ENCODE measurements at places on chromosomes 12 and 14.

DNA sequence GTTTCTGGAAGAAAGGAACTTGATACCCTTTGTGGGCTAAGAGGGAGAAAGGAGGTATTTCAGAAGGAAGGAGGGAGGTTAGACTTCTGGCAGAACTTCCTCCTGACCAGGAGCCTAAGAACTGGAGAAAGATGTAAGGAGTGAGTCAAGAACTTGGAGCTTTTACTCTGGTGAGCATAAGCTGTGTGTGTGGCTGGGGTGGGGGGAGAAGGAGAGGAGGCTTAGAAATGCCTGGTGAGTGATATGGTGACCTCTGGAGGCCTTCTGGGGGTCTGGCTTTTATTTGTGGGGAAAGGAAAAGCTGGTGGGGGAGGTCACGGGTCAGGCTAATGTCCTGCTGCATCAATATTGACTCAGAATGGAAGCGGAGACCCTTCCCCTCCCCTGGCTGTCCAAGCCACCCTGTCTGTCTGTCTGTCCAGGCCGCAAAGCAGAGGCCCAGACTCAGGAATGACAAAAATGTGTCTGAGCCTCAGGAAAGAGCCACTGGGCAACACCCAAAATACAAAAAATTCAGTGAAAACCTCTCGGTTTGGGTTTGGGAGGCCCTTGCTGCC lies 4.8 kb downstream of the LRP1 start:
- DNase-seq = no peak

GRCh38 chr12:21526053-21526452 lies at the start of gene SPX:
SPX (plus strand) TSS chr12:21526296; CDS start chr12:21526473, 177 bp downstream.
- DNase-seq = no peak

DNA sequence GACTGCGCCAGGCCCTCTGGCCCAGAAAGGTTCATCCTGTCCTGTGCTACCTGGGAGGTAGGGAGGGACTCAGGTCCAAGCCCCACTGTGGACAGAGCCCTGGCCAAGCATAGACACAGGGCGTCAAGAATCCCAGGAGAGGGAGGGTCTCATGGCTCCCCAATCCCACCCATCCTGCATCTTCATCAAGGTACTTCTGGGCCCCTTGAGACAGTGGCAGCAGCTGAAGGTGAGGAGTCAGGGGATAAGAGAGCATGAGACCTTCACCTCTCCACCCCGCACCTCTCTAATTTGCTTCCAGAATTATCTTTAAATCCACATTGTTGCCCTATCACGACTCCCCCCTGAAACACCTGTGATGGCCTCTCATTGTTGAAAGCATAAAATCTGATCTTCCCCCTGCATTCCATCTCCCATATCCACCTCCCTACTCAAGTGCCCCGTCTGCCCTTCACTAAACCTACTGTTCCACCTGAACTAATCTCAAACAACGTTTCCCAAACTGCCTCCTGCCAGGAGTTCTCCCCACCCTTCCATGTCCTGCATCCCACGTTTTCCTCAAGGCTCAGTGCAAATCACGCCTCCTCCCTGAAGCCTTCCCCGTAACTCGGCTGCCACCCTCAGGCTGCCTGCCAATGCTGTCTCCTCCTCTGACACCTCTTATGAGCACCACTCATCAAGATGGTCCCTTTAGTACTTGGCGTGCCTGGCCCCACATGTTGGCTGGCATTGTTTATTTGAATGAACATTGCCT lies 27.1 kb downstream of the KRT18 start:
- DNase-seq = no peak

DNA sequence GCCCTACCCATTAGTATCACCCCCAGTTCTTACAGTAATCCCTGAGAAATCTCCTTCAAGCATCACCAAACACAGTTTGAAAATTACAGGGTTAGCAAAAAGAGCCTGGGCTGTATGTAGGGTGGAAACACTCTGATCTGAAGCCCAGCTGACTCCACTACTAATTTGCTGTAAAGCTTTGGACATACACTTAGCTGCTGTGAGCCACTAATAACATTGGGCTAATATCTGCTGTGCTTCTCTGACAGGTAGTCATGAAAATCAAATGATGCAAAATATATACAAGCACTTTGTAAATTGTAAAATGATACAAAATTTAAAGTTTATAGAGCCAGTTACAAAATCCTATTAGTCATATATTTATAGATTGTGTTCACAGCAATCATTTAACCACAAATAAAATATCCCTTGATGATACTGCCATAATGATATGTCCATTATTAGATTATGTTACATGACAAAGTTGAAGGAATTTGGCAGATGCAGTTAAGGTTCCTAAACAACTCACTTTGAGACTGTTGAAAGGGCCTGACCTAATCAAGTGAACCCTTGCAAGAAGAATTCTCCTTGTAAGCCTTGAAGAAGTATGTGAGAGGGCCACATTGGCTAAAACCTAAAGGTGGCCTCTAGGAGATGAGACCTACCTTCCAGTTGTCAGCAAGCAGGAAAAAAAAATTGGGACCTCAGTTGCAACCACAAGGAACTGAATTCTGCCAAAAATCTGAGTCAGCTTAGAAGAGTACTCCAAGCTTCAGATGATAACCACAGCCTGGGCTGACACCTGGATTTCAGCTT lies 19.0 kb downstream of the TWF1 start:
- DNase-seq = no peak

- no peak for DNase-seq
Observed at GRCh38 chr12:46144433-46144832, 124.4 kb downstream of the SLC38A1 start.

All from retinal pigment epithelial cell (primary cell).